Stimulated activated CD8-positive, alpha-beta memory T cell treated with anti-CD3 and anti-CD28 coated beads, Interleukin-15, amount 100 ng/mL, for 4 hours (primary cell): ENCODE measurements at places on chromosomes 5 and 9.

GRCh38 chr9:78858266-78858665 is 561.3 kb downstream of the PSAT1 start:
- DNase-seq: no peak

DNA sequence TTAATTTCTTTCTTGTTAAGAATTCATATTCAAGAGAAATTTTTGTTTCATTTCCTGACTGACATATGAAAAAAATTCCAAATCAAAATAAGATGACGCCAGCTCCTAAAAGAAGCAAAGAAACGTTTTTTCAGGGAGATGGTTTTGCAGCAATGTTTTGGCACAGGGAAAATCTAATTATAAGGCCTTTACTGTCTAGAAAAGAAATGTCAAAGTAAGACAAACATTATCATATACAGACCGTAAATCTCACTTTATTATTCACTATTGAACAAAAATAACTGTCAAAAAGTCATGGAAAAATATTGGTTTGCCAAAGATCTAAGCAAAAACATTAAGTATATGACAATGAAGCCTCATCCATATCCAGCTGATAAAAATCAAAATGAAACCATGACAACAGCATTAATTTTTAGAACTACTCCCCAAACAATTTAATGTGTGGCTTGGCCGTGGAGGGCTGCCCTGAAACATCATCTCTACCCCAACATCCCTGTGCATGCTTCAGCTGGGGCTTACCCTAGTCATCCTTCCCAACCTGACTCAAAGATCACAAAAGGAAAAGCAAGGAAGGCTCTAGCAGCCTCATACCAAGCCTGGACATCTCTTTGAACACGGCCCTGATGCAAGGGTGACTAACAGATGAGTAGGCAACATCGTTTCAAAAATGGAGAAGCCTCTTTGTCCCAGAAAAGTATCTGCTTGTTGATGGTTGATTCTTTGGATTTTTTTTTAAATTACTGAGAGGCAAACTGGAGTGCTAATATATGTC is 95.6 kb downstream of the ARSB start:
- no peak for DNase-seq

DNA sequence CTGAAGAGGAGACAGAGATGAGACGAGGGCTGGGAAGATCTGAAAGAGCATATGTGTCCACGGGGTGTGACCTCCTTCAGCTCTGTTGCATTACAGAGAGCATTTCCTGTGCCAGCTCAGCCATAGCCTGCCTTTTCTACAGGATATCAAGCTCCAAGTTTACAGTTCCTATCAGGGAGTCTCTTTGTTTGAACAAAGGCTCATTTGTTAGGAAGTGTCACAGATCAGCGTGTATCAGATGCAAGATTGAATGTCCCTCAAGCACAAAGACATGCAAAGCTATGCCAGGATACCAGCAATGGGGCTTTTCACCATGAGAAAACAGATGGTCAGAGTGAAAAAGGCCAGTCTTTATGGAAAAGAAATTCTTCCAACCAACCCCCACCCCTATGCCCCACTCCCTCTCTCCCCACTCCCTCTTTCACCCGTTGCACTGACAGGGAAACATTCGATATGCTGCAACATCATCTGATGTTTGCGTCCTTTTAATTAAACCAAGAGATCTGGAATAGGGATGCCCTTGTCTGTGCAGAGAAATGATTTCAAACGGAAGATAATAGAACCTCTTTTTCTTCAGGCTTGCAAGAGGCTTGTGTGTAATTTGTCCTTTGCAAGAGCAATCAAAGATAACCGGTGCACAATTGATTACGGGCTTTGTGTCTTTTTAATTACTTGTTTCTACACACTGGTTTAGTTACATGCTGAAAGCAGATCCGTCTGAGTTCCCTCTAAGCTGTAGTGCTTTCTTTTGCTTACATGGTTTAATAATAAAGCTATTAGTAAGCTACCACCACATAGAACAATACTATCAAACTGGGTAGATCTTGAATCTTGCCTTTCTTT is 263.1 kb upstream of the RGMB start:
- no peak for DNase-seq

- DNase-seq: no peak
Measured at GRCh38 chr5:73967347-73967746, 341.4 kb downstream of the ARHGEF28 start.

- no peak for DNase-seq
Measured at GRCh38 chr5:175253597-175253996, 190.4 kb downstream of the DRD1 start.

DNA sequence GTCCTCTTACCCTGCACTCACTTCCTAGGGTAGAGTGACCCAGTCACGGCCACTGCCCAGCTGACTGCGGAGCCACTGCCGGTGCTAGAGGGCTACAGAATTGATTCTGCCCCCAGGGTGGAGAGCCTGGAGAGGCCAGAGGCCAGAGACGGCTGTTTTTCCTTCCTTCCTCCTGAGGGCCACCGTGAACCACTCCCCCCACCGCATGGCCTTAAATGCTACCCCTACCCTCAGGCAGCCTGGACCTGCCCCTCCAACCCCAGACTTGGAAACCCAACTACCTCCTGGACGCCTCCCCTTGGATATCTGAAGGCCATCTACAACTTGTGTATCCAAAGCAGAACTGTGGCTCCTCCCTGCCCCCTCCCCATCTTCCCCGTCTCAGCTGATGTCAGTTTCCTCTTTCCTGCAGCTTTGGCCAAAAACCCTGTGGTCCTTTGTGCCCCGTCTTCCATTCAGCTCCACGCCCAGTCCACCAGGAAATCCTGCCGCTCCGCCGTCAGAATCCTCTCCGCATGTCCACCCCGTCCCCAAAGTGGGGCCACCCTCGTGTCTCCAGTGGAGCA is 16.3 kb downstream of the SH2D3C start:
- no peak for DNase-seq

- DNase-seq: no peak
Measured at GRCh38 chr9:124792257-124793014, 15.5 kb downstream of the OLFML2A start.
